Stimulated activated CD4-positive, alpha-beta T cell treated with anti-CD3 and anti-CD28 coated beads, TNF-alpha, amount 100 ng/mL, for 48 hours (primary cell): ENCODE measurements at places on chromosomes 3 and 15.

- no peak for DNase-seq
Observed at GRCh38 chr3:108513961-108514360, 3.6 kb upstream of the MYH15 start.

DNA sequence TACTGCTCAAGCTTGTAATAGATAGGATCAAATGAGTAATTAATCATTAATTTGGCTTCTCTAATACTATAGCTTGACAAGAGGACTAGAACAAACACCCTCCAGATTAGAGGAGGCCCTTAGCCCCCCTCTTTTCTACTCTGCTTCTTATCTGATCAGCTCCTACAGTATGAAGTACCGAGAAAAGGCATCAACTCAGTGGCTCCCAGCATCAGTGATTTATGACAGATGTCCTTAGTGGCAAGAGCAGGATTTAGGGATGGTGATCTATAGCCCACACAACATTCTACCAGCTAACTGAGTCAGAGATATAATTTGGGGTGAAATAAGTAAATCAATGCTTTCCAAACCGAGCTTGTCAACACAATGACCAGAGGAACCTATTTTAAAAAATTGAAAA is 541.1 kb downstream of the NLGN1 start:
- DNase-seq, result no peak

DNA sequence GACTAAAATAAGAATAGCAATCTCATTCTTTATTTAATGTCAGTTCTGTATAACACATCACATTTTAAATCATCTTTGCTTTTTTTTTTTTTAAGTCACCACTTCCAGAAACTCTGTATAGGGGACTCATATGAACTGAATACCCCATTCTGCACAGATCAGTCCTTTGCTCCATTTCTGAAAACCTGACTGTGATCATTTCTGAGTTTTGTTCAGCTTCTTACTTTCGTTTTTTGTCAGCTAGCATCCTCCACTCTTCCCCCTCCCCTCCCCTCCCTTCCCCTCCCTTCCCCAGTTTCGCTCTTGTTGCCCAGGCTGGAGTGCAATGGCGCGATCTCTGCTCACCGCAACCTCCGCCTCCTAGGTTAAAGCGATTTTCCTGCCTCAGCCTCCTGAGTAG is 49.8 kb upstream of the SGO1 start:
- DNase-seq, result no peak

GRCh38 chr3:12869035-12869621 is 27.8 kb upstream of the RPL32 start:
- DNase-seq, result no peak

DNA sequence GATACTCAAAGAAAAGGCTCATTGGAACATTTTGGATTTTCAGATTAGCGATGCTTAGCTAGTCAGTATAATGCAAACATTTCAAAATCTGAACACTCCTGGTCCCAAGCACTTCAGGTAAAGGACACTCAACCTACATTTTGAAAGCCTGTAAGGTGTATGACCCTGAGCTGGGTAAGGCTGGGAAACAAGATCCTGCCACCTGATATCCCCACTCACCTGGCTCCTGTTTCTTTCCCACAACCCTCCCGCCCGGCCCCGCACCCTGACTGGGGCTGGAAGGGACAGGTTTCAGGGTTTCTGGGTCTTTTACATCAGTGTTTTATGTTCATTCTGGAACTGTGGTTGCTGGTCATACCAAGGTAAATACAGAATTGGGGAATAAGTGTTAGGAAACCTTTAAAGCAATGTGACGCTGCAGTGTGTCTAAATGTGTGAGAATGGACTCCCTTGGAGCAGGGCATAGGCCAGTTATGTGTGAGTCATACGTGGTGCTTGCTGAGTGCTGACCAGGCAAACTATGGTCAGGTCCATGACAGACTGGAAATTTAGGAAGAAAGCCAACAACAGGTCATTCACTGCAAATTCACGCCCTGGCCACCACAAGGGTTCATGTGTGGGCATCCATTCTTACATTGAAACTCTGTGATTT is 22.9 kb downstream of the CTXND1 start:
- no peak for DNase-seq

- no peak for DNase-seq
Observed at GRCh38 chr3:135440233-135440632, 525.3 kb upstream of the PPP2R3A start.

GRCh38 chr15:90213122-90213817 is 12.1 kb downstream of the SEMA4B start:
- DNase-seq, result no peak

DNA sequence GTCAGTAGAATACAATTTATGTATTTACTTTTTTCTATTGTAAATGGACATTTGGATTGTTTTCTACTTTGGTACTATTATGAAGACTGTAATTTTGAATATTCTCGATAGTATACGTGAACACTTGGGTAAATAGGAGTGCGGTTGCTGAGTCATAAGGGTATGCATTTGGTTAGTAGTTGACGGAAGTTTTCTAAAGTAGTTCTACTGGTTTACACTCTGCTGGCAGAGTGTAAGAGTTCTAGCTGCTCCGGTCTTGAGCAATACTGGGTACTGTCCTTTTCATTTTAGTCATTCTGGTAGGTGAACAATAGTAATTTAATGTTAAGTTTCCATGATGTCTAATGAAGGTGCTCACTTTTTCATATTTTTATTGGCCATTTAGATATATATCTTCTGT is 70.0 kb downstream of the MEF2A start:
- no peak for DNase-seq

DNA sequence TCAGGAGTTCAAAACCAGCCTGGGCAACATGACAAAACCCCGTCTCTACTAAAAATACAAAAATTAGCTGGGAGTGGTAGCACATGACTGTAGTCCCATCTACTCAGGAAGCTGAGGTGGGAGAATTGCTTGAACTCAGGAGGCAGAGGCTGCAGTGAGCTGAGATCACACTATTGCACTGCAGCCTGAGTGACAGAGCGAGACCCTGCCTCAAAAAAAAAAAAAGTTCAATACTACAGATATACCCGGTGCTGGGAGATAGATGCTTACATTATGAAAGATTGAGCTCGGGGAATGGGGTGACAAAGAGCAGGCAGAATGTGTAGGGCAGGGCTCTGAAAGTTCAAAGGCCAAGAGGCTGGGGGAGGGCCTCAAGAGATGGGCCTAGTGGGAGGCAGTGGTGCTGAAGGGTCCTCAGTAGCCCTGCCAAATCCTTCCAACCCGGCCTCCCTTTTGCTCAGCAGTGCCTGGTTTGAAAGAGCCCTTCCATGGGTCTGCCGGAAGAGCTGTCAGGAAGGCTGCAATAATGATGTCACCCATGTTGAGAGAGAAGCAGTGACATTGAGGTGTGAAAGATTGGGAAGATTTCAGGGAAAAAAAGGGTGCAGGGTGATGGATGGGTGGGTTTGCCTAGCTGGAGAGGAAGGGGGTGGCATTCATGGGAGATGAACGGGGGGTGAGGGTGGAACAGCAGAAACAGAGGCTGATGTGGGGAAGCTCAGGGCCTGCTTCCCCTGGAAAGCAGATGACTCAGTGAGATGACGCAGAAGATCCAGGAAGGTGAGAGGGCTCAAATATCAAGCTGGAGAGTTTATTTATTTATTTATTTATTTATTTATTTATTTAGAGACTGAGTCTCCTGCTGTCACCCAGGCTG is 20.0 kb upstream of the IREB2 start:
- DNase-seq, result no peak

DNA sequence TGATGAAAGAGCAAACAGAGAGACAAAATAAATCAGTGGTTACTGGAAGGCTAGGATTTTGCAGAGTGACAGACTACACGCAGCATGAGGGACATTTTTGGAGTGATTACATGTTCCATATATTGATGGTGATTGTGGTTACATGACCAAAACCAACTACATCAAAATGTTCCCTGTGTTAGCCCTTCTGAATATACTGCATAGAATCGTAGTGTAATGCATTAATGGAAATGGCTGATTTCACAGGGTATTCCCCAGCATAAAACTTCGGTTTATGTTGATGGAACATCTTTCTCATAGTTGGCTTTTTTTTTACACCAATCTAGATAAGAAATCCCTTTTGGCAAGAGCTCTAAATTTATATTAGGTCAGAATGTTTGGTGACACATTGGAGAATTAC is 191.3 kb upstream of the CMC1 start:
- no peak for DNase-seq

GRCh38 chr3:178479446-178479845 is 56.8 kb upstream of the KCNMB2 start:
- no peak for DNase-seq

- no peak for DNase-seq
Observed at GRCh38 chr15:83194528-83194927, 13.1 kb downstream of the HDGFL3 start.

- DNase-seq, result no peak
Observed at GRCh38 chr15:39443659-39444219, 137.1 kb upstream of the THBS1 start.

GRCh38 chr3:36895496-36896409 is 49.1 kb downstream of the TRANK1 start:
- no peak for DNase-seq

DNA sequence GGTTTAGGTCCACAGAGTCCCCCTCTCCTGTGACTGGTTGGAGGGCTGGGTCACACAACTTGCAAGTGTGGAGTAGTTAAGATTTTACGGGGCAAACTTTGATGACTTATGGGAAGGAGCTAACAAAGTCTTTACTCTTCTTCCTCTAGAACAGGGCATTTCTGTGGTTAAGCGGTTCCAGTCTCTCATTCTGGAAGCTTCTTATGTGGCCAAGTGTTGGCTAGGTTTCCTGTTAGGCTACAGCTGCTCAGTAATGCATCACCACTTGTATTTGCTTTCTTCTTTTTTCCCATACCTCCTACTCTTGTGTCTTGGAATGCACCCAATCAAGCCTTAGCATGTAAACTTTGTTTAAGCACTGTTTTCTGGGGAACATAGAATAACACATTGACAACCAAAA is 100.6 kb upstream of the PLAAT1 start:
- no peak for DNase-seq

DNA sequence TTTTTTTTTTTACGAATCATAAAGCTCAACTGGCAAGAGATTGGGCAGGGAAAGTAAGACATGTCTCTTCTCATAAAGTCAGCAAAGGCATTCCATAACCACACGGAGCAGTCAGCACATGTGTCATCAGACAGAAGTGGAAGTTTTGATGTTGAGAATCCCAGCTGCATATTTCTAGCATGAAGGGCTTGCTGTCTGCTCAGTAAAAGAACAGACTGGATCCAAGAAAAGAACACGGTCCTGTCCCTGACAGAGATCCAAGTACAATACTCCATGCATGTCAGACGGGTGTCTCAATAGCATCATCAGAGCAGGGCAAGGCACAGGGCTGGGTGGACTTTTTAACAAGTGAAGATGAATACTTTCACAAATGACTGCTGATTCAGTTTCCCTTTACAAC is 38.2 kb downstream of the ABI3BP start:
- no peak for DNase-seq

- no peak for DNase-seq
Observed at GRCh38 chr15:31503758-31504461, 177.3 kb downstream of the KLF13 start.

DNA sequence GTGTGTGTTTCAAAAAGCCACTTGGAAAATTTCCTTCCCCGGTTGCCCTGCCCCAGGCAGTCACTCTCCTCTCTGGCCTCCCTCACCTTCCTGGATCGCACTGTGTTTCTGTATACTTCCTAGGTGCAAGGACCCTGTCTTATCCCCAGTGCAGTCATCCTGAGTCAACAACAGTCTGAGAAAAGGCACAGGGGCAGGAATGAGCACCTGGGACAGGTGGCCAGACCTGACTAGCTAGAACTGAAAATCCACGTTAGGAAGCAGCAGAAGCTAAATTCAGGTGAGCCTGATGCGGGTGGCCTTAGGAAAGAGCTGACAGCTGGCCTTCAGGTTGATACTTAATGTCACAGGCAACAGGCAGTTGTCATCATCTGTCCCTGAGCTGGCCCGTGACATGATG is 62.9 kb upstream of the VGLL4 start:
- no peak for DNase-seq

DNA sequence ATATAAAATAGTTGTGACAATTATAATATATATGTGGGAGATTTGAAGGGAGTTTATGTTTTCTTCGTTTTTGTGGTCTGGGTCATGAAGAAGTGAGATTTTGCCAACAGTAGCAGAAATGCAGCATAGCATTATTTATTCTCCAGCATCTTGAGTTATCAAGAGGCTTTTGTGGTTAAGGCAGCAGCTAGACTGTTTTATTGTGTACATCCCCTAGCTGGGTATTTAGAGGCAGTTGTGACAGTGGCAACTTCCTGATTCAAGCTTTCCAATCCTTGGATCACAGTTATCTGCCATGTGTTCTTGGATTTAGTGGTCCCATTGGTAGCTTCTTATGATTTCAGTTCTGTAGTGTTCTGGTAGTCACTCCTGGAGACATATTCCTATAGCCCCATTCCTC is 29.0 kb downstream of the ARIH1 start:
- no peak for DNase-seq

DNA sequence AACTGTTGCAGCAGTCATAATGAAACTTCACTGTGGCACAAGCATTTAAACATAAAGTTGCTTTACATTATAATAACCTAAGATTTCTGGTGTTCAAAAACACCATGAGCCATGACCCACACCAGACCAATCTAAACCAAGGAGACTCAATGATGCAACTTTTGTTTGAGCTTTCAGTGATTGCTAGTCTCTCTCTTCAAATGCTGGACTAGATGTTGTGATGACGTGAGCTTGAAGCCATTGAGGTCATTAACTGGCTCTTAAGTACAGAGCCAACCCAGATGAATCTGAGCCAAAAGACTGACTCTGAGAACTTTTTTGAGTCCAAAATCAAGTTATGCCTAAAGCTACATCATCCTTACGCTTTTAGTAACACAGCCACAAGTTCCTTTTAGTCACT is 36.5 kb downstream of the ATR start:
- DNase-seq, result no peak

DNA sequence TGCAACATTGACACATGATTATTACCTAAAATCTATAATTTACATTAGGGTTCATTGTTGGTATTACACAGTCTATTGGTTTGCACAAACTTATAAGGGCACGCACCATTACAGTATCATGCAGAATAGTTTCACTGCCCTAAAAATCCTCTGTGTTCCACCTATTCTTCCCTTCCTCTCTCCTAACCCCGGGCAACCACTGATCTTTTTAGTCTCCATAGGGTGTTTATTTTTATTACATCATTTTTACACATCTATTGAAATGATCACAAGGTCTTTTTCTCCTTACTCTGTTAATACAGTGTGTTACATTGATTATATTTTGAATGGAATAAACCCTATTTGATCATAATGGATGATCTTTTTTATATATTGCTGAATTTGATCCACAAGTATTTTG is 15.5 kb upstream of the ECT2 start:
- DNase-seq, result no peak

GRCh38 chr3:23376516-23377248 is 173.6 kb downstream of the UBE2E2 start:
- no peak for DNase-seq

- DNase-seq, result no peak
Observed at GRCh38 chr15:68029959-68030358, 24.2 kb upstream of the PIAS1 start.
